ENCODE measurements at places on chromosomes 1 and 21. TPM values are rescaled to one million over a fixed set of nuclear protein-coding genes. Genes with fewer than 3 reads are reported as not detected.

- DNase-seq: no peak
Observed at GRCh38 chr1:46516200-46516950, 26.7 kb downstream of the DMBX1 start.

DNA sequence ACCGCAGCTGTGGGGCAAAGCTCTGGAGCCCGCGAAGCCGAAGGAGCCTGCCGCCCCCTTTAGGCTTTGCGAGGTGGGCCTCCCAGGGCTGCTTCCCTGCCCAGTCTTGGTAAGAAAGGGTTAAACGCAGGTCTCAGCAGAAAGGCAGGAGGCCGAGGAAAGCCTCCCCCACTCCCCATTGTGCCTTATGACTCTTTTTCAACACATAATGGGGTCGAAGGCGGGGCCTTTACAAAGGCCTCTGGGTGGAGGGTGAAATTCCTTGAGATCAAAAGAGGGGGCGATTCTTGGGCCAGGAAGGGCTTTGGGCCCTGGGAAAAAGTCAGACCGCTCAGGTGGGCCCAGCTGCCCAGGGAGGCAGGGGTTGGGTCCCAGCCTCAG is 880 bp downstream of the ALPL start:
- no peak for DNase-seq

DNA sequence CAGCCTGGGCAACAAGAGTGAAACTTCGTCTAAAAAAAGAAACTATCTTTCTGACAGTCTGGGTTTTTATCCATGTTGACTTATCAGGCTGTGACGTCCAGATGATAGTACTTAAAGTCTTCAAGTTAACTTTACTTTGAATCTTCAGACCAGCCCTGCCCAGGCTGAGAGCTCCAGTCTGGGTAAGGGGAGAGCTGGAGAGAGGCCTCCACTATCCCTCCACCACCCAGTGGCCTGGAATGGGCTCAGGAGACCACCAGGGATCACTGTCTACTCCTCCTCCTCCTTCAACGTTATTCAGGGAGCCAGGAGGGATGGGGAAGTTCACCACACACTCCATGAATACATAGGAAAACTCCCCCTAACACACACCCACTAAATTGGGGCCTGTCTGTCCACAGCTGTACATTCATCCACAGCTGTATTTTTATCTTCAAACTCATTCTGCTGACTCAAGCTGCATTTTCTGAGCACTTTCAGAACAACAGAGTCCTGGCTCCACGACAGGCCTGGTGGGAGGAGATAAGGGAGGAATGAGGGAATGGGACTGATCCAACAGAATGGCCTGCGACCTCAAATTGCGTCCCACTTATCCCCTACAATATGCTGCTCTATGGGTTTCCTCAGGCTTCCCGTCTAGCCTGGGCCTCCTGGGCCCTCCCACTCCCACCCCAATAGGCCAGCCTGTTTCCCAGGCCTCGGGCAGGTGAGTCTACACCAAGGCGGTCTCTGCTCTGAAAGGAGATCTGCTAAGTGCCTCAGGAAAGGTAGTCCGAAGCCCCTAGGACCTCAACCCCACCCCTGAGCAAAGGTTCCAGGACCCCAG is 1.8 kb downstream of the SLC45A3 start:
- no peak for DNase-seq

DNA sequence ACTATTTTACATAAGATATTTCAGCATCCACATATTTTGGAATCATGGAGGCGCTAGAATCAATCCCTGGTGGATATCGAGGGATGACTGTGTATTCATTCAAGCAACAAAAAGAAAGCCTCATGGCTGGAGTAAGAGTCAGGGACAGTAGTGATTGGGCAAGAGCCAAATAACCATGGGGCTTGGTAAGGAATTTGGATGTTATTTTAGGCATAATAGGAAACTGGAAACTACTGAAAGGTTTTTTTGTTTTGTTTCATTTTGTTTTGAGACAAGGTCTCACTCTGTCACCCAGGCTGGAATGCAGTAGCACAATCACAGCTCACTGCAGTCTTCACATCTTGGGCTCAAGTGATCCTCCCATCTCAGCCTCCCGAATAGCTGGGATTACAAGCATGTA is 33.8 kb upstream of the EYA3 start:
- DNase-seq: no peak

GRCh38 chr1:192151176-192151575 is 7.1 kb upstream of the RGS18 start:
- no peak for DNase-seq

- DNase-seq: peak; percentile 88
Observed at GRCh38 chr1:45010855-45011811, at the start of gene HECTD3. Gene HECTD3, minus strand, starts transcription at chr1:45011324. Its CDS starts 67 bp downstream, at chr1:45011257.

- no peak for DNase-seq
Observed at GRCh38 chr21:46351476-46352163, 27.7 kb downstream of the PCNT start.

OR2L2 gene
- 0.53 TPM for total RNA-seq

CKS1B gene
- total RNA-seq: 31.7 TPM

FMN2 gene
- 60.1 TPM for total RNA-seq
